ENCODE measurements at places on chromosomes 12 and 14.

- no peak for DNase-seq
Measured at GRCh38 chr14:53630336-53630735, 326.3 kb downstream of the BMP4 start.

- no peak for DNase-seq
Measured at GRCh38 chr12:132218527-132218875, 74.2 kb downstream of the NOC4L start.

DNA sequence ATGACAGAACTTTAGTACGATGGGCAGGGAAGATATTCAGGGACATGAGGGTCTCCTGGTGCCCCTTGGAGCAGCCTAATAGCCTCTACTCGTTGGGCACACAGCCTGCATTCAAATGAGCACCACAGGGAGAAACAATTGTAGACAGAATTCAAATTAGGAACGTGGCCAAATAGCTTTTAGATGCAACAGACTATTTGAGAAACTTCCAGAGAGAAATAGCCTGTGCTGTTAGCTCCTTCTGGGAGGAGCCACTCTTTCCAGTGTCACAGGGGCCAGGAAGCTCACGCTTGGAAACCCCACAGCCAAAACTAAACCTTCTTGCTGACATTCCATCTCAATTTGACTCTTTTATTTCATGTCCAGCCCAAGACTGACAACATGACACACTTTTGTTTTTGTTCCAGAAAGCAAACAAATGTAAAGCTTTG lies 114.5 kb downstream of the RPAP3 start:
- DNase-seq, result no peak

GRCh38 chr14:75579338-75579864 lies 981 bp downstream of the FLVCR2 start:
- DNase-seq, result no peak

DNA sequence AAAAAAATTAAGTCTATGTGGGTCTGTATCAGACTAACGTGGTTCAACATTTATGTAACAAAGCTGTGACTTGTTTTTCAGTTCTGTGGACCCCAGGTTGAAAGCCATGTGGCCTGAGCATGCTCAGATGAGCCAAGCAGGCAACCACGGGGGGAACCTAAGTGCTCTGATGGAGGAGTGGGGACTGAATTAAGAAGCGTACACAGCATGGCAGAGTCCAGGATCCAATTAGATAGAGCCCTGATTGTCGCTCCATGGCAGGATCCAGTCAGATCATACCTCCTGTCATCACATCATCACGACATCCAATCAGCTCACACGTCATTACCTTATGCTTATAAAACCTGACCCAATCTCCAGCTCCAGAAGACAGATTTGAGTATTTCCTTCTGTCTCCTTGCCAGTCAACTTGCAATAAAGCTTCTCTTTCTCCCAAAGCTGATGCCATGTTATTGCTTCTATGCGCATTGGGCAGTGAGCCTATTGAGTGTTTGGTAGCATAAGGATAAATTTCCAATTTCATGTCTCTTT lies 1013.1 kb upstream of the TMEM132C start:
- no peak for DNase-seq

Measured in HAP-1 (cell line).